Caudate nucleus (tissue), 63 donors: ENCODE measurements at places on chromosomes 7 and 10.

DNA sequence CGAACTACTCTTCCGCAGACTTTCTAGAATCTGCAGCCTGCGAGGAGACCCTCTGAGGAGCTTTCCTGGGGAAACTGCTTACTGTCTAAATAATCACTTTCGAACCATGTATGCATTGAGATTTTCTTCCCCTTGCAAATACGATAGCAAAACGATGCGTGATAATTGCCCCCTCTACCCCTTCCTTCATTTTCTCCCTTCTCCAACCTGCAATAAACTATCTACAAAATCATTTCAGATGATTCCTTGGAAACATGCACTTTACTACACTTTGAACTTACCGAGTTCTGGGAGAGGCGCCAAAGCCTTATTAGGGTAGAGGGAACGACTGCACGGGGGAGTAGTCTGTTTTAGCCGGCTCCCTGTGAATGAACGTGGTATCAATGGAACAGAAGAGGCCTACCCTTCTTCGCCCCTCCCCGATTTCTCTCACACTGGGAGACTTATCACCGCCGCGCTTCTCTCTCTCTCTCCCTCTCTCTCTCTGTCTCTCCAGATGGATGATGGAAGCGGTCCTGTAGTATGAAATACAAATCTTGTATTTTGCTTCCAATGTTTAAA, at the start of gene FGFBP3:
FGFBP3 (minus strand) TSS at position 370 of the 561 bp plus-strand sequence. CDS start 517 bp downstream, outside the sequence.
- no peak for DNase-seq

DNA sequence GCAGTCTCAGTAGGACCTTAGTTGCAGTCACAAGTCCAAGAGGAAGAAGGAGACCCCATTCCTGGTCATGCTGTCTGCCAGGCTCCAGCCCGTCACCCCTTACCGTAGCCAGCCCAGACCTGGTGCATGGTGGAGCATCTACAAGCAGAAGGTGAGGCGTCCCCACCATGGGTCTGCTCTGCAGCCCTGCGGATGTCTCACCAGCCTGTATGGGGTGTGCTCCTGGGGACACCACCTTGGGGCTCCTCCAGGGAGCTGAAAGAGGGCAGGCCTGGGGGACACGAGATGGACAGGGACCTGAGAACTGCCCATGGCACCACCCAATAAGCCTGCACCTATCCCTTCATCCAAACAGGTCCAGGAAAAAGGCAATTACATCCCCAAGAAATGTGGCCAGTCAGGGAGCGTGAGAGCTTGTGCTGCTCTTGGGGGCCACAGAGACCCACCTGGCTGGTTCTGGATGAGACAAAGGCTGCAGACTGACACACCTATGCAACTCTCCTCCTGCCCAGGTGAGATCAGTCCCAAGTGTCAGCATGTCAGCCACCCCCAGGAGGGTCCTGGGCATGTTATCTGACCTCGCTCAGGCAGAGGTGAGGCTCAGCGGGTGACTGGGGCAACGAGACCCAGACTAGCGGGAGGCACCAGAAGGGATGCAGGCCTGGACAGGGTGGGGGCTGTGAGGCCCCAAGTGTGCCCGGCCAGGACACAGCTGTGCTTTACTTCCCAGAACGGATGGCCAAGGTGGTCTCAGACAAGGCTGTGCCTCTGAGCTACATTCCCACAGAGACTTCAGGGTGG, 84.5 kb upstream of the RET start:
- DNase-seq = no peak

DNA sequence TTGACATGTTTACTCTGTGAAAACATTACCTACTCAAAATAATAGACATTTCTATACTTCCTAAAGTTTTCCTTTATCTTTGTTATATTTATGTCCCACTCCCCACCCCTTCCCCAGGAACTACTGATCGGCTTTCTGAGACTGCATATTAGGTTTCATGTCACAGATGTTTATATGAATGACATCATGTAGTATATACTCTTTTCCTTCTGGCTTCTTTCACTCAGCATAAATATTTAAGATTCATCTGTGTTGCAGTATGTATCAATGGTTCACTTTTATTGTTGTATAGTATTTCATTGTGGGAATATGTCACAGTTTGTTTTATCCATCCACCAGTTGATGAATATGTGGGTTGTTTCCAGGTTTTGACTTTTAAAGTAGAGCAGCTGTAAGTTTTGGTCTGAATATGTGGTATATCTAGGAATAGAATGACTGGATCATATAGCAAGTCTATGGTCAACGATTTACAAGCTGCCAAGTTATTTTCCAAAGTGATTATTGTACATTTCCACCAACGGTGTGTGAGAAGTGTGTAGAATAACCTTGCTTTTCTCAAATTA, 73.8 kb upstream of the CAV2 start:
- DNase-seq = no peak

DNA sequence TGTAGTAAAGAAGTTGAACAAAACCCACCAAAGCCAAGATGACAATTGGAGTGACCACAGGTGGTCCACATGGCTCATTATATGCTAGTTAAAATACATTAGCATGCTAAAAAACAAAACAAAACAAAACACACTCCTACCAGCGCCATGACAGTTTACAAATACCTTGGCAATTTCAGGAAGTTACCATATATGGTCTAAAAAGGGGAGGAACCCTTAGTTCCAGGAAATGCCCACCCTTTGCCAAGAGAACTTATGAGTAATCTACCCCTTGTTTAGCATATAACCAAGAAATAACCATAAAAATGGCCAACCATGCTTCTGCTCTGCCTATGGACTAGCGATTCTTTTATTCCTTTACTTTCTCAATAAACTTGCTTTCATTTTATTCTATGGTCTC, 979.1 kb upstream of the POT1 start:
- DNase-seq = no peak

DNA sequence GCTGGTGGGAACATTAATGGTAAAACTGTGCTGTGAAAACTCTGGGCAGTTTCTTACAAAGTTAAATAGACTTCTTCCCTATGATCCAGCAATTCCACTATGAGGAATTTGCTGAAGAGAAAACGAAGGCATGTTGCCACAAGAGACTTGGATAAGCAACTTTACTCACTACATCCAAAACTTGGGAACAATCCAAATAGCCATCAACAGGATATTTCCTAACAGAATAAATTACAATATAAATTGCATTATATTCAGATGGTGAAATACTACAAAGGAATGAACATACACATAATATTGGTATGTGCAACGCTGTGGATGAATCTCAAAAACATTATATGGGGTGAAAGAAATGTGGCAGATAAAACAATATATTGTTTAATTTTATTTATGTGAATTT, 21.4 kb upstream of the MKI67 start:
- no peak for DNase-seq

- DNase-seq = no peak
Observed at GRCh38 chr7:93757426-93757825, 133.1 kb downstream of the TFPI2 start.

GRCh38 chr10:89659143-89660131, 14.4 kb upstream of the PANK1 start:
- no peak for DNase-seq

DNA sequence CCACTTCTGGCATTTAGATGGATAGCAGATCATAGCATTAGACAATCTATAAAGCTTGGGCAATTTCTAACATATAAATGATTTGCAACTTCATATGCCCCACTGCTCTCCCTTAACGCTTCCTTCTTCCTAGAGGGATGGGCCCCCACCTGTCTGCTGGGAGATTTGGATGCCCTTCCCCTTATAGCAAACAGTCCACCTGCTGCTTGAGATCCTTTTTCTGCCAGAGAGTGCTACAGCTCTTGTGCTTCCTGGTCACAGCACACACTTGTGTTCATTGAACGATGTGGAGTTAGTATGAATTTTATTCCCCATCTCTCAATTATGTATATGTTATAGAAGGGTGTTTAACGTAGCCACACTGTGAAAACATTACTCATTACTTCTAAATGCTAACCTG, 10.4 kb upstream of the PCGF5 start:
- DNase-seq = no peak

DNA sequence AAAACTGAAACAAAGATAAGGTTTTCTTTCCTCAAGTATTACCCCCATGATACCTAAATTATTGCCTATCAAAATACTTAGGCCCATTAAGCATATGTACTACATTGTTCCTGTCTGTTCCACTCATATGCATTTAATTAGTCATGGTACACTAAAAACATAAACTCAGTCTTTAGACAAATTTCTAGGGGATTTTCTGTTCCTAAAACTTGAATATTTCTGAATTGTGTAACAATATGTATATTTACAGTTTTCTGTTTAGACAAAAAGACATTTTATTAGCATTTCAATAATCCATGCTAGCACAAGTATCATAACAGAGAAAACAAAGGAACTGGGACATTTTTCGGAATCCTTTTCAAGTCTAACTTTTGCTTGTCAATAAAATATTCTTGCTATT, 234.2 kb downstream of the CRPPA start:
- no peak for DNase-seq

GRCh38 chr10:33273295-33274002, 61.0 kb downstream of the NRP1 start:
- peak; percentile 28 for DNase-seq

GRCh38 chr7:129750501-129750900, 139.0 kb downstream of the NRF1 start:
- no peak for DNase-seq

GRCh38 chr10:91023700-91024398, 103.0 kb upstream of the ANKRD1 start:
- DNase-seq = no peak

DNA sequence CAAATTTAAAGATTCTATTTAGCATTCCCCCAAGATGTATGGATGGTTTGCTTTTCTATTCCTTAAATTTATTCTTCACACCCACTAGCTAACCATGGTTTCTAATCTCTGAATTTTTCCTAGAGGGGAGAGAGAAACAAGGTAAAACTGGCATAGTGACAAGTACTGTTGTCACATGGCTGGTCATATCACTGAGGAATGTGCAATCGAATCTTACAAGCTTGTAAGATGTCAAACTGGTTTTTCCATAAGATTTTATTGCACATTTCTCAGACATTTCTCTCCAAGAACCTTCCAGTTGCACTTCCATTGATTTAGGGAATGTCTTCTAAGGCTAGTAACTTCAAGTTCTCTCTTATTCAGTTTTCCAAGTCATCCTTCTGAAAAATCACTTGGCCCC, 89.8 kb downstream of the MBL2 start:
- no peak for DNase-seq

- DNase-seq = no peak
Observed at GRCh38 chr10:1117651-1118050, 61.5 kb downstream of the WDR37 start.

GRCh38 chr10:21398563-21399231, 126.8 kb downstream of the SKIDA1 start:
- DNase-seq = no peak
